Urothelium cell line (cell line): ENCODE measurements at places on chromosomes 13 and 19.
A peak's percentile ranks its signal among the peaks of the same experiment; 100 is the strongest.

GRCh38 chr19:14400951-14401431 lies 18.1 kb downstream of the DDX39A start:
- no peak for DNase-seq

DNA sequence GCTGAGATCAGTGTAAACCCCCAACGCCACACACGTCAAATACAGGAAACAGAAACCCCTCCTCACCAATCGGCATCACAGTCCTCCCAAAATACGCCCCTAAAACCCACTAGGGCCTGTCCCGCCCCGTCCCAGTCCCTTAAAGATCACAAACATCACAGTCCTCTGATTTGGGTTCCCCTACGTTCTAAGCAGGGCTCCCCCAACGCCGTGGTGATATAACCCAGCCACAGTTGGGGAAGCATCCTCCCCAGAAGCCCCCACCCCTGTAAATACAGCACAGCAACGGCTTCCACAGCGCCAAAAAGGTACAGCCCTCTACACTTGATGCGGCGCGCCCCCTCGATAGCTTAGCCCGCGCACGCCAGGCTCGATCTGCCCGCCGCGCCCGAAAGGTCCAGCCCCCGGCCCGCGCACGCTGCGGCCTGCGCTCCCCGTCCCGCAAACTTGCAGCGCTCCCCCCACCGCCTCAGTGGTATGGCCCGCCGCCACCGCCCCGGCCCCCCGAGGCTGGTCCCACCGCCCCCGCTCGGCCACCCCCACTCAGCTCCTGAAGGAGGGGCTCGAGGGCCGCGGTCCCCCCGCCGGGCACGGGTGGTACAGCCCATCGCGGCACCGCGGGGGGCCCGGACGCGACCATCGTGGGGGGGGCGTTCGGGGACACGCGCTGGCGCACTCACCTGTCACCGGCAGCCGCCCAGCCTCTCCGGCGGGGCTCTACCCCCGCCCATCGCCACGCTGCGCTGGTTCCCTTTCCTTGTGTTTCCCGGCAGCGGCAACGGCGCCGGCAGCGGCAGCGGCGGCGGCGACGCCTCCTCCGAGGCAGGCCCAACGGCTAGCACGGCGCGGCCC lies at the start of gene AKT2:
AKT2 (minus strand) TSS at position 845 of the 852 bp plus-strand sequence. CDS start 20,078 bp downstream, outside the sequence.
- DNase-seq: peak; percentile 78

DNA sequence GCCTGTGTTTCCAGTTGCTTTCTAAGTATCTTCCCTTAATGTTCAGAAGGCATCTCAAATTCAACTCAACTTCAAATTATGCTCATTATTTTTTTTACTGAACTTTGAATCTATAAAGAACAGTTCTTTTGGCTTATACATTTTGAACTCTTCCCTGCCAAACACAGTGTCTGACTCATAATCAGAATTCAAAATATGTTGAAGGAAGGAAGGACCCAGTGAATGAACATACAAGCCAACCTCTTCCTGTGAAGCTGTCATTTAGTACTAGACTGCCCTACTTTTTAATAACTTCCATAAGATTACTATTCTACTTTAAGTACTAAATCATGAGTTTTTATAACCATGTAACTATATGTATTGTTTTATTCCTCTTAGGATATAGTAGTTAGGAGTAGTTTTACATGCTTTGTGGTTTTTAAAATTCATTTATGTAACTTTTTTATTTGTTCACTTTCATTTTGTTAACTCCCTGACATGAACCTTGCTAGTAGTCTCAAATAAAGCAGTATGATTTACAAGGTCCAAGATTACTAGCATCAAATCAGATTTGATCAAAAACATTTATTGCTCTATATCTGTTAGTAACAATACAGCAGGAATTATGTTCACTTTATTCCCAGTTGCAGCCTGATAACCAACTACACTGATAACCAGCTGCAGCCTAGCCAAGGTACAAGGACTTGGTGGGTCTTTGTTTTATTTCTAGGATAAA lies 6.4 kb downstream of the NUDT15 start:
- DNase-seq: no peak

DNA sequence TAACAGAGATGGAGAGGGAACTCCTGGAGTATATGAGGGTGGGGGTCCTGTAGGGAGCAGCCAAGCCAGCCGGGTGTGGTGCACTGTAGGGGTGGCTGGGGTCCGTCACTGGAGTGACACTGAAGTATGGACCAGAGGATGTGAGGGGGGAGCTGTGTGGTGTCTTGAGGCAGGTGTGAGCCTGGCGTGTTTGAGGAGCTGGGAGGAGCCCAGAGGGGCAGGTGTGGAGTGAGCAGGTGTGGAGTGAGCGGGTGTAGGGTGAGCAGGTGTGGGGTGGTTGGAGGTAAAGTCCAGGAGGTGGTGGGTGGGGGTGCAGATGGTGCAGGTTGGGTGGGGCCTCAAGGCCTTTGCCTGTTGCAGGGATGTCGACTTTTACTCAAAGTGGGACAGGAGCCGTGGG lies 5.9 kb downstream of the B3GNT8 start:
- no peak for DNase-seq

DNA sequence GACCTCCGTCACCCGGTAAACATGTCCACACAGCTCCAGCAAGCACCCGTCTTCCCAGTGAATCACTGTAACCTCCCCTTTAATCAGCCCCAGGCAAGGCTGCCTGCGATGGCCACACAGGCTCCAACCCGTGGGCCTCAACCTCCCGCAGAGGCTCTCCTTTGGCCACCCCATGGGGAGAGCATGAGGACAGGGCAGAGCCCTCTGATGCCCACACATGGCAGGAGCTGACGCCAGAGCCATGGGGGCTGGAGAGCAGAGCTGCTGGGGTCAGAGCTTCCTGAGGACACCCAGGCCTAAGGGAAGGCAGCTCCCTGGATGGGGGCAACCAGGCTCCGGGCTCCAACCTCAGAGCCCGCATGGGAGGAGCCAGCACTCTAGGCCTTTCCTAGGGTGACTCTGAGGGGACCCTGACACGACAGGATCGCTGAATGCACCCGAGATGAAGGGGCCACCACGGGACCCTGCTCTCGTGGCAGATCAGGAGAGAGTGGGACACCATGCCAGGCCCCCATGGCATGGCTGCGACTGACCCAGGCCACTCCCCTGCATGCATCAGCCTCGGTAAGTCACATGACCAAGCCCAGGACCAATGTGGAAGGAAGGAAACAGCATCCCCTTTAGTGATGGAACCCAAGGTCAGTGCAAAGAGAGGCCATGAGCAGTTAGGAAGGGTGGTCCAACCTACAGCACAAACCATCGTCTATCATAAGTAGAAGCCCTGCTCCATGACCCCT lies 9.0 kb upstream of the CEACAM5 start:
- DNase-seq: no peak
